ENCODE measurements at places on chromosomes 1 and 21. TPM values are rescaled to one million over a fixed set of nuclear protein-coding genes. Genes with fewer than 3 reads are reported as not detected.

MAP3K6 gene
- 0.82 TPM for total RNA-seq

CHD5 gene
- 31.4 TPM for total RNA-seq

DNA sequence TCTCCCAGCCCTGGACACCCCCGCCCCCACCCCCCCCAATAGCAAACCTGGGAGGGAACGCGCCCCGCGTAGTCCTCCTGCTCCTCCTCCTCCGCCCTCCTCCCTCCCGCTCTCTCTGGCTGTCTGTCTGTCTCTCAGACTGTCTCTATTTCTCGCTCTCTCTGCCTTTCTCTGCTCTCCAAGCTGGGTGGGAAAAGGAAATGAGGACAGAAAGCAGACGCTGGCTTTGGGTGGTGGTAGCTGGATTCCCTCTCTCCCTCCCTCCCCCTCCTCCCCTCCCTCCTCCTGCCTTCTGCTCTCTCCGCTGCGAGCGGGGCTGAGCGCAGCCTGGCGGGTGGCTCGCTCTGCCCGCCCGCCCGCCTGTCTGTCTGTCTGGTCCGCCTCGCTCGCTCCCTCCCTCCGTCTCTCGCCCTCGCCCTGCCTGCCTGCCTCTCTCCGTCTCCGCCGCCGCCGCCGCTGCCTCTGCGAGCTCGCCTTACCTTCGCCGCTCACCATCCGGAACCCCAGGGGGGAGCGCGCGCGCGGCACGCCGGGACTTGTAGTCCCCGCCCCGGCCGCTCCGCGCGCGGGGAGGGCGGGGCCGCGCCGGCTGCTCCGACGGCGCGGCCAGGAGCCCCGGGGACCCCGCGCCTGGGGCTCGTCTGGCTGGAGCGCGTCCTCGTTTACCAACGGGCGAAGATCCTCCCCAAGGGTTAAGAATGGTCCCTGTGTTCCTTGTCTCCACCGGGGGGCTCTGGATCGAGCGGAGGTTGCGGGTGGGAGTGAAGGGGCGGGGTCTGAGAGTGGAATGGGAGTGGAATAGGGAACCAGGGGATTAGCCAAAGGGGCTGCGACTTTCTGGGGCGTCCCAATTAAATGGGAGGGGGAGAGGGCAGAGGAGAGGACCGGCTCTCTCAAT is at the start of gene AHDC1:
TSS of gene AHDC1 (minus strand) at position 464 of the 898 bp plus-strand sequence. CDS start 52,029 bp downstream, outside the sequence.
- peak; percentile 94 for DNase-seq

DNA sequence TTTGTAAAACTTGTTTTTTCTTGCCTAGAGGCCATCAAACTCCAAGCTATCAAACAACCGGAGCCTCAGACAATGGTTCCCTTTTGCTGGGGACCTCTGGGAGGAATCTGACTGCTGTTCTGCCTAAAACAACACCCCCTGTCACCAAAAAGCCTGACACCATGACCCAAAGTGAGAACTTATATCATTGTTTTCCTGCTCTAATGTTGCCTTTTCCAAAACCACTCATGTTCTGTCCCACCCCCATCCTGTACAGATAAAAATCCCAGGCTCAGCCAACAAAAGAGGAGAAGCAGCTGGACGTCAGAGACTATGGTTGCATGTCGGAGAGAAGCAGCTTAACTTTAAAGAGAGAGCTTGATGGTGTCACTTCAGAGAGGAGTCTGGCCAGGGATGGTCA is 327.2 kb upstream of the CXADR start:
- DNase-seq, result no peak

GJA9 gene
- not detected for total RNA-seq

- DNase-seq, result no peak
These were observed 8.4 kb upstream of the DDAH1 start for GRCh38 chr1:85473390-85473789.

DNA sequence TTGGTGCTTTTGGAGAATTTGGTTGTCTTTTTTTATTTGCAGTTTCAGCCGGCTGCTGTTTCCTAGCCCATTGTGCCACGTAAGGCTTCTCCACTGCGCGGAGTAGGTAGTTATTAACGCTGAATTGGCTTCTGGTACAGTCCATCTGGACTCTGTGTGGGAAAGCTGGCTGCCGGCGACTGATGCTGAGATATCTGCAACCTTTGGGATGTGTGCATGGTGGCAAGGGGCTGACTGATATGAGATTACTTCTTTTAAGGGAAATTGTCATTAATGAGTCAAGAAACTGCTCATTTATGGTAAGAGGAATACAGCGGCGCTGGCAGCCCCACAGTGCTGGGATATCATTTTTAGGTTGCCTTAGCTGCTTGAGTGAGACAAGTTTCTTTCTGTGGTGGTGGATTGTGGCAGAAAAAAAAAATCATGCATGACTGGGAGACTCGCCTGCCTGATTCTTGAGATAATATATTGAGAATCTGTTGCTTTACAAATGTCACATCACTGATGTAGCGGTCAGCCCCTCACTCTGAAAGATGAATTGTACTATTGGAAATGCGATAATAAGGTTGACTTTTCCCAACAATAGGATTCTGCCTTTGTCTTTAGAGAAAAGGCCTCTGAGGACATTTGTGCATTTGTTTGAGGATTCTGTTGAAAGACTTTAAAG is 2.5 kb upstream of the ELAVL4 start:
- no peak for DNase-seq

S100A6 gene
- 9.8 TPM for total RNA-seq

DNA sequence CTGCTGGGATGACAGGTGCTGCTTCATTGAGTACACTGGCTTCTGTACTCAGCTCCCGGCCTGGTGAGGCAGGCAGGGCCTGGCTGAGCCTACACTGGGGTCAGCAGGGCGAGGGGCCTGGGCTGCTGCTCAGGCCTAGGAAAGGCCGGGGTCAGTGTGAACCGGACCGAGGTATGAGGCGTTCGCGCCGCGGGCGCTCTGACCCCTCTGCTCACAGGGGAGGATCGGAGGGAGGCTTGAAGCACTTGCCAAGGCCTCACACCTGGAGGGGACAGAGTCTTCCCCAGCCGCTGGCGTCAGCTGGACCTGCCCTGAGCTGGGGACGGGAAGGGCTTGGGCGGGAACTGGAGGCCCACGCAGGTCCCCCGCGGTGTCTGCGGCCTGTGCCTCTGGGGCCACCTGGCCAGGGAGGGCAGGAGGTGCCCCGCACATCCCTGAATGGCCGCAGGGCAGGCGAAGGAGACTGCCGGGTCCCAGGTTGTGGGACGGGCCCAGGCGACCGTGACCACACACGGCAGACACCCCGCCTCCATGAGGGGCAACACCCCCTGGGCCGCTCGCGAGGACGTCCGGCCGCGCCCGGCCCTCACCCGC is 466 bp downstream of the PEX10 start:
- no peak for DNase-seq

DNA sequence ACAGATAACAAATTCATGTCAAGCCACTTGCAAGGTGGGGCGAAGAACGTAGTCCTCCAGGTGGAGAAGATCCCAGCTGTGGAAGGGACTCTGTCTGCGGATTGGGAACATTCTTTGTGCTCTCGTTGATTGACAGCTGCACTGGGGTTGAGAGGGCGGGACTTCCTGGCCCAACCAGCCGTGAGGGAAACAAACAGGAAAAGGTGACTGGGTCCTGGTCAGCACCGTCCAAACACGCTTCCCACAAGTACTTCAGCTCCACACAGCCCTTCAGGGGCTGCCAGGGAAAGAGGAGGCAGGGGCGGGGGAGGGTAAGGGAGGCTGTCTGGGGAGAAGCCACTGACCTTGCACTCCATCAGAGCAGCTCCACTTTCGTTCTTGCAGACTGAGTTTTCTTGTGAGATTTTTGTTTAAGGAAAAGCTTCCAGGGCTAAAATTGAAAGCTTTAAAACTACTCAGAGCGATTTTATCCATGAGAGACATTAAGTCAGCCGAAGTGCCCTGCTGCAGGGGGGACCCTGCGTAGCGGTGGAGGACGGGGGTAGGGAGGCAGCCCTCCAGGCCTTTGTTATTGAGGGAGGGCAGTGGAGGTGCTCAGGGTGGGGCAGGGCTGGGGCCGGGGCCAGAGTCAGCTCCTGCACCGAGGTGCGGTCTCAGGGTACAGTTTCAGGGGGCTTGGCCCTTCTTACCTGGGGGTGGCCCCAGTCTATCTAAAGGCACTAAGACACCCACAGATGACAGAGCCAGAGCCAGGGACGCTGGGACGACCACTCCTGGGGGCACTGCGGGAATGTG is 21.6 kb upstream of the STUM start:
- DNase-seq, result no peak

DNA sequence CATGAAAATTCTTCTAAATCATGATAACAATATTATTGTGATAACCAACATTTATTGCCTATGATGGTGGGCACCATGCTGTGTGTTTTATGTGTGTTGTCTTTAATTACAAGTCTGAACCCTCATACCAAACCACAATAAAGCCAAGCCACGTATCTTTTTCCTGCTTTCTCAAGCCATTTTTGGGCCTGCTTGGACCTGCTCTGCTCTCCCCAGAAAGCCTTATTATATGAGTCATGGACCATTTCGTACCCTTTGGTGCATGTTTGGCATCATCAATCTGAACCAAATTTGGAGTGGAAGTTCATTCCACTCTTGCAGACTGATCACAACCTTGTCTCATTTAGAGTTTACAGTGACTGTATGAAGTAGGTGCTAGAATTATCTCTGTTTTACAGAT is 87.3 kb upstream of the CD53 start:
- DNase-seq, result no peak

ACKR1 gene
- total RNA-seq, result 0.41 TPM

DNA sequence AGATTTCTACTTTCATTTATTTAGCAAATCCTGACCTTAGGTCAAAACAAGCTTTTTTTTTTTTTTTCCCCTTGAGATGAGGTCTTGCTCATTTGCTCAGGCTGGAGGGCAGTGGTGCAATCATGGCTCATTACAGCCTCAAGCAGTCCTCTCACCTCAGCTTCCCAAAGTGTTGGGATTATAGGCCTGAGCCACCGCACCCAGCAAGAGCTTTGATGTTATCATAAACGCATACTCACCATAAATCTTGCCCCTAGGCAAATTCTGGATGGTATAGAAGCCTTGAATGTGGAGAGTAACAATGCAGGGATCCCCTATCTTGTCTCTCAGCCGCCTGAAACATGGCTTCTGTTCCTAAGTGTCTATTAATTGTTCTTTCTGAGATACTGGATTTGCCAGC is 24.8 kb upstream of the CLDN8 start:
- DNase-seq, result no peak

ZBTB8B gene
- total RNA-seq, result 15.9 TPM

HSD3B2 gene
- not detected for total RNA-seq

DNA sequence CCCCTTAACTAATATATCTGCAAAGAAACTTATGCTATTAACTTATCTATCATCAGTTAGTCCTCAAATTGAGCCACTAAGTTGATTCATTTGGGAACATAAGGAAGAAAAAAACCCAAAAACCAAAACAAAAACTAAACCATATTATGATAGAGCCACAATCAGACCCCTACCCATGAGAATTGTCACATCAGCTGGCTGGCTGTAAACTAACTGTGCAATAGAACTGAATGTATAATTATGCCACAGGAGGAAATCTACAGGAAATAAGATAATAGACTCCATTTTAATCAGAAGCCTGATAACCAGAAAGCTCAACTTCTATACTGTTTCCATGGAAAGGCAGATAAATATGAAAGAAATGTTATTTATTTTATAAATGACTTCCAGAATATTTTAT is 110.0 kb downstream of the RGL1 start:
- no peak for DNase-seq

EEIG2 gene
- 56.7 TPM for total RNA-seq

GRCh38 chr1:24427545-24427862 is 11.9 kb downstream of the NIPAL3 start:
- DNase-seq, result no peak

GRCh38 chr1:55716610-55717009 is 501.4 kb upstream of the USP24 start:
- DNase-seq, result no peak

PIK3CD gene
- 10.6 TPM for total RNA-seq
